ENCODE measurements at places on chromosomes 5 and 9.

GRCh38 chr9:5834214-5834613 is 1.3 kb upstream of the ERMP1 start:
- no peak for DNase-seq
- peaks cover 3% of the 10 kb centered on the region for H3K4me1 ChIP-seq
- H3K4me3 ChIP-seq, result no peak overlapping the region
- no peak overlapping the region for H3K27ac ChIP-seq

DNA sequence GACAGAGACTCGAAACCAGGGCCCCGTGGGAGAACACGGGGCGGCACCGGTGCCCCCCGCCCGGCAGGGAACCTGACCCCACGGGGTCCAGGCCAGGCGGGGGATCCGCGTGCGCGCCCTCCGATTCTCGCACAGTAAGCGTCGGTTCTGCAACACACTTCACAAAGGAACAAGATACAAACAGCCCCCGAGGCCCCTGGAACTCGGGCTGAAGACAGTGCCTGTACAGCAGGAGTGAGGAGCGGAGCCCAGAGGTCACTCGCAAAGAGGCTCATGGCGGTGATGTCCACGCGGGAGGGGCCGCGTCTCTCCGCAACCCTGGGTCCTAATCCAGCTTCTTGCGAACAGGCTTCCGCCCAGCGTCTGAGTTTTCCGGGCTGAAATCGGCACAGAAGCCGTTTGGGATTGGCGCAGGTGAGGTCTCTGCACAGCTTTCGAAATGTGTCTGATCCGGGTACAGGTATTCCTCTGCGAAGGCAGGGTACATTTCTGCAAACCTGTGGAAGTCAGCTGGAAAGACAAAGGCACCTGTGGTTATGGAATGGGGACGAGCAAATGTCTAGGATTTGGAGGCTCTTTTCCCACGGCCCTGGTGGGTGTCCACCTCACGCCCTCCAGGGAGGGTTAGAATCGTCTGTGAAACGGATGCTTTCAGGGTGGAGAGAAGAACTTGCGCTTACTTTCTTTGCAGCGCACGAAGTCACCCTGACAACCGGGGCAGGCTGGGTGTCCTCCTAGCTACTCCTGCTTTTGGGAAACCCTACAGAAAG is 18.3 kb upstream of the SLC6A3 start:
- no peak overlapping the region for H3K27ac ChIP-seq
- peaks cover 35% of the 10 kb centered on the region for H3K36me3 ChIP-seq
- no peaks in the 10 kb centered on the region for H3K4me1 ChIP-seq

GRCh38 chr5:82813861-82814260 is 263.3 kb downstream of the TMEM167A start:
- no peak overlapping the region for H3K4me3 ChIP-seq
- H3K36me3 ChIP-seq, result no peaks in the 10 kb centered on the region
- no peaks in the 10 kb centered on the region for H3K27me3 ChIP-seq
- no peak overlapping the region for H3K27ac ChIP-seq

DNA sequence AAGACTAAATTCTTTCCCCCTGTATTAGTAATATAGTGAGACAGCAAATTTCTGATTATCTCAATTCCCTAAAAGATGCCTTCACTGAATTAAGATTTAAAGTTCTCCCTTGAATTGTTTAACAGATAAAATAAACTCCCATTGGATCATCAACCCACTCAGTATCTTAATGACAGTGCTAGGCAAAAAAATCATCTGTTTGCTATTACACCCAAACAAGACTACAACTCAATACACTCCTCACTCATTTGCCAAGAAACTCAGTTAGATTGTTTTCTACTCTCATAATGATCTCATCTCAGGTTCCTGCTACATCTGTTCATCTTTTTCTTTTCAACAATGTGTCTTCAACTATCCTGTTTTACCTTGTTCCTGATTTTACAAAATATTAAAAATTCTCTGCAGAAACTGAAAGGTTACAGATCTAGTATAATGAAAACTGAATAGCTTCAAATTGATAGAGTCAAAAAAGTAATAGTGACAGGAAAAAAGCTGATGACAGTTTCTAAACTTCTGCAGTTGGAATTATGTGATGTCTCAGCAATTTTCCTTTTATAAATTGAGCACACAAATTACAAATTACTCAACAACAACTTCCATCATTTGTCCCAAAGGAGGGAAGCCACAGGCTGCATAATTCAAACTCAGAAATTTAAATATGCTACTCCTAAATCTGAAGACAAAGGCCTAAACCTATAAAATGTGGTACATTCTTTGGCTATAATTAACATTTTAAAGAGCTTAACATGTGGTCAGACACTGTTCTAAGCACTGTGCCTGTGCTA is 39.4 kb downstream of the HOMER1 start:
- no peak overlapping the region for H3K4me3 ChIP-seq
- H3K27me3 ChIP-seq, result no peaks in the 10 kb centered on the region
- H3K27ac ChIP-seq, result no peak overlapping the region
- no peak for DNase-seq

DNA sequence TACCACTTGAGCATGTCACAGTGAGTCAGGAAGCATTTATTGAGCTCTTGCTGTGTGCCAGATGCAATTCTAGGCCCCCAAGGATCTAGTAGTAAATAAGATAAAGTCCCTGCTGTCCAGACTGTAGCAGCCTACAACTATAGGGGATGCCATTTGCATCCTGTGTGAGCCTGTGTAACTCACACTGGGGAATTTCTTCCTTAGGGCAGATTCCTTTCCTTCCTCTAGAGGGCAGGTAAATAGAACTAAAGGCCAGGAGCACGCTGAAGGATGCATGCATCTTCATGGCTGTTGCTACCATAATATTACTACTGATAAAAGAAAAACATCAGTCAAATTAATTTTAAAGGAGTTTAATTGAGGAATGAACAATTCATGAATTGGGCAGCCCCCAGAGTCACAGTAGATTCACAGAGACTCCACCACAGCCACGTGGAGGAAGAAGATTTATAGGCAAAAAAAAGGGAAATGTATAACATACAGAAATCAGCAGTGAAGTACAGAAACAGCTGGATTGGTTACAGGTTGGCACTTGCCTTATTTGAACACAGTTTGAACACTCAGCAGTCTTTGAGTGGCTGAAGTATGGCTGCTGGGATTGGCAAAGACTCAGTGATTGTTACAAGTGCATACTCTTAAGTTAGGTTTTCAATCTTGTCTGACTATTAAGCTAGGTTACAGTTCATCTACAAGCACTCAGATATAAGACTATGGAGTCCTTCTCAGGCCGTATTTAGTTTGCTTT is 98.9 kb downstream of the ACTL7B start:
- no peak for DNase-seq
- H3K27me3 ChIP-seq, result no peaks in the 10 kb centered on the region
- H3K4me3 ChIP-seq, result no peak overlapping the region

DNA sequence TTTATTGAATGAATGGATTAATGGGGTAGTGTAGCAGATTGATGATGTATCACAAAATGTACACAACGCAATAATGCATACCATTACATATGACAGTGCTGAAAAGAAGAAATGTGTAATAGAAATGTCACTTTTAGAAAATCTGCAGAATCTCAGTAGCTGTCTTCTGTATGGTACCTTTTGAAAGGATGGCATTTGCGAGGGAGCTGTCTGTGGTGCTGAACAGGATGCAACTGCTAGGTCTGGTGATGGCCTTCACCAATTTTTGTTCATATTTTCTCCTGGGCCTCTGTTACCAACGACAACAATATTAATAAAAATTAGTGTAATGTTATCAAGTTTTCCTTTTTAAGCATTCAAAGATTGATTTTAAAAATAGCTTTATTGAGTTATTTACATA is 36.2 kb upstream of the OTULIN start:
- no peaks in the 10 kb centered on the region for H3K36me3 ChIP-seq
- H3K27me3 ChIP-seq, result no peaks in the 10 kb centered on the region
- H3K4me3 ChIP-seq, result no peak overlapping the region

DNA sequence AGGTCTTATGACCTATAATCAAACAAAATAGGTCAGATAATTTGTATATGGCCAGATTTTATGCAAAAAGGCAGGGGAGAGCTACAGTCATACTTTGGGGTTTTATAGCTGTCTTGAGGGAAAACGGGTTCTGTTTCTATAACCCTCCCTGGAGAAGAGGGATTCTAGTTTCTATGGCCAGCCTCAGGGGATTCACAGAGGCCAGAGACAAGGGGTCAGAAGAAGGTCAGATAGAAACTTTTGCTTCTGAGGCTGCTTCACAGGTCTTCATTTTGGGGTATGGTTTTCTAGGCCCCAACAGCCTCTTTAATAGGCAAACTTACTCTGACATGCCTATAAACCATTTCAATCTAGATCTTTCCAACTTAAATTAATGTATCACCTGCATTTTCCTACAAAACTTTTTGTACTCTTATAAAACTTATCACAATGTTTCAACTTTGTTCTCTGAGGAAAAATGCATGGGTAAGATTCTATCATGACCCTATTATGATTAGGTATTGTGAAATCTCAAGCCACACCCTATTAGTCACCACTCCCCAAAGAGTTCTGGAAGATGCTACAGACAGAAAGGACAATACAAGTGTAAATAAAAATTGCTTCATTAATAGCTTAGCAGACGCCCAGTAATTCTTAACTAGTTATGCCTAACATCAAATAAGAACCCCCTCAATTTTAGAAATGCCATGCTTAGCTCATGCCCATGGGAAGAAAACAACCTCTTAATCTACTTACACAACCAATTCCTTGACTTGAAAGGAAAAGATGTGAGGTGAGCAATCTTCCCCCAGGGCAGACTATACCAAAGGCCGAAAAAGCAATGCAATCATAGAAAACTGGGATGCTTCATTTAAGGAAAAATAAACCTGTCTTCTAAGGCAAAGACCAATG is 396.6 kb downstream of the TLR4 start:
- H3K27me3 ChIP-seq, result no peaks in the 10 kb centered on the region
- no peaks in the 10 kb centered on the region for H3K4me1 ChIP-seq
- H3K36me3 ChIP-seq, result no peaks in the 10 kb centered on the region
- no peak overlapping the region for H3K4me3 ChIP-seq
- H3K27ac ChIP-seq, result no peak overlapping the region

DNA sequence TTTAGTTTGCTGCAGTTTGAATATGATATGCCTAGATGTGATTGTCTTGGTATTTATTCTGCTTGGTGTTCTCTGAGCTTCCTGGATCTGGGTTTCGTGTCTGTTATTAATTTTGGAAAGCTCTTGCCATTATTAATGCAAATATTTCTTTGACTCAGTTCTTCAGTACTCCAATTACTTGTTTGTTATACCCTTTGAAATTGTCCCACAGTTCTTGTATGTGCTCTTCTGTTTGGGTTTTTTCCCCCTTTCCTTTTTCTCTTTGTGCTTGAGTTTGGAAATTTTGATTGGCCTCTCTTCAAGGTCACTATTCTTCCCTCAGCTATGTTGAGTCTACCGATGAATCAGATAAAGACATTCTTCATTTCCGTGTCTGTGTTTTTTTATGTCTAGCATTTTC is 96.6 kb upstream of the CKMT2 start:
- no peak overlapping the region for H3K27ac ChIP-seq
- H3K27me3 ChIP-seq, result no peaks in the 10 kb centered on the region
- H3K36me3 ChIP-seq, result no peaks in the 10 kb centered on the region
- H3K4me1 ChIP-seq, result no peaks in the 10 kb centered on the region
- DNase-seq, result no peak

GRCh38 chr5:135706893-135707292 is 127.6 kb upstream of the SLC25A48 start:
- no peak overlapping the region for H3K4me3 ChIP-seq
- DNase-seq, result no peak
- H3K27ac ChIP-seq, result no peak overlapping the region
- H3K27me3 ChIP-seq, result peaks cover 3% of the 10 kb centered on the region

GRCh38 chr5:1943481-1943880 is 60.8 kb upstream of the IRX4 start:
- H3K27me3 ChIP-seq, result no peaks in the 10 kb centered on the region
- no peak for DNase-seq
- no peak overlapping the region for H3K4me3 ChIP-seq
- H3K4me1 ChIP-seq, result no peaks in the 10 kb centered on the region
- H3K36me3 ChIP-seq, result no peaks in the 10 kb centered on the region

GRCh38 chr5:149731332-149731616 is 1.2 kb downstream of the PPARGC1B start:
- H3K27ac ChIP-seq, result peak overlapping the region; percentile 82
- DNase-seq, result no peak
- peak overlapping the region; percentile 100 for H3K4me3 ChIP-seq
- no peaks in the 10 kb centered on the region for H3K4me1 ChIP-seq
- H3K36me3 ChIP-seq, result no peaks in the 10 kb centered on the region

Measured in GM12878 (cell line).